ENCODE measurements at places on chromosomes 12 and 14.

DNA sequence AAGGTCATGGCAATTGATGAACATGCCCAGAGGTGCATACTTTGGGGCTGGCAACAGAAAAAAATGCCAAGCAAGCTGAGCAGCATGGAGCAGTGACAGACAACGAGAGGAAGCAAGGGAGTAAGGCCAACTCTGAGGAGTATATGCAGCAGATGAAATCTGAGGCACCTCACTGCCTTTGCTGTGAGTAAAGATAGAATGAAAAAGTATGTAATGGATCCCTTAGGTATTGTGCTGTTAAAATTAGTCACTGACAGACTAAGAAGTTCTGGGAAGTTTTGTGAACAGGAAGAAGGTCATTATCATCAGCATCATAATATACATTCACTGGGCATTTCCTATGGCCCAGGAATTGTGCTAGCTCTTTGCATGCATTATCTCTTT is 269.9 kb downstream of the DUSP6 start:
- DNase-seq = no peak

DNA sequence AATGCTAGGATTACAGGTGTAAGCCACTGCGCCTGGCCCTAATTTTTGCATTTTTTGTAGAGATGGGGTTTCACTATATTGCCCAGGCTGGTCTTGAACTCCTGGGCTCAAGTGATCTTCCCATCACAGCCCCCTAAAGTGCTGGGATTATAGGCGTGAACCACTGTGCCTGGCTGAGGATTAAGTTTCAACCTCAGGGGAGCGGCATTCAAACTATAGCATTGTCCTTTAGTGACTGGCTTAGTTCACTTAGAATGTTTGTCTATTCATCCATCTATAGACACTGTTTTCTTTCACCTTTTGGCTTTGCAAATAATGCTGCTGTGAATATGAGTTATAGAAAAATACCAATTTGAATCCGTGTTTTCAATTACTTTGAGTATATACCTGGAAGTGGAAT is 25.2 kb downstream of the PTPN11 start:
- no peak for DNase-seq

GRCh38 chr14:30153717-30154116 is 226.1 kb upstream of the PRKD1 start:
- DNase-seq = no peak

DNA sequence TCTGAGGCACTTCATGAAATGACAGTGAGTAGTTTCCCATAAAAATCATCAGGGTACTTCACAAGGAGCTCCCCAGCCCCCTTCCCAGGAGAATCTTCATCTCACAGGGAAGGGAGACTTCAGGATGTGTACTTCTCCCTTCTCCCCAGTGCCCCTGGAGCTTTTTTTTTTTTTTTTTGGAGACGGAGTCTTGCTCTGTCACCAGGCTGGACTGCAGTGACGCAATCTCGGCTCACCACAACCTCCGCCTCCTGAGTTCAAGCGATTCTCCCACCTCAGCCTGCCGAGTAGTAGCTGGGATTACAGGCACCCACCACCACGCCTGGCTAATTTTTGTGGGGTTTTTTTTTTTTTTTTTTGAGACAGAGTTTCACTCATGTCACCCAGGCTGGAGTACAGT is 10.4 kb downstream of the ITPK1 start:
- no peak for DNase-seq

GRCh38 chr12:85821759-85822158 is 14.4 kb downstream of the RASSF9 start:
- DNase-seq = no peak

DNA sequence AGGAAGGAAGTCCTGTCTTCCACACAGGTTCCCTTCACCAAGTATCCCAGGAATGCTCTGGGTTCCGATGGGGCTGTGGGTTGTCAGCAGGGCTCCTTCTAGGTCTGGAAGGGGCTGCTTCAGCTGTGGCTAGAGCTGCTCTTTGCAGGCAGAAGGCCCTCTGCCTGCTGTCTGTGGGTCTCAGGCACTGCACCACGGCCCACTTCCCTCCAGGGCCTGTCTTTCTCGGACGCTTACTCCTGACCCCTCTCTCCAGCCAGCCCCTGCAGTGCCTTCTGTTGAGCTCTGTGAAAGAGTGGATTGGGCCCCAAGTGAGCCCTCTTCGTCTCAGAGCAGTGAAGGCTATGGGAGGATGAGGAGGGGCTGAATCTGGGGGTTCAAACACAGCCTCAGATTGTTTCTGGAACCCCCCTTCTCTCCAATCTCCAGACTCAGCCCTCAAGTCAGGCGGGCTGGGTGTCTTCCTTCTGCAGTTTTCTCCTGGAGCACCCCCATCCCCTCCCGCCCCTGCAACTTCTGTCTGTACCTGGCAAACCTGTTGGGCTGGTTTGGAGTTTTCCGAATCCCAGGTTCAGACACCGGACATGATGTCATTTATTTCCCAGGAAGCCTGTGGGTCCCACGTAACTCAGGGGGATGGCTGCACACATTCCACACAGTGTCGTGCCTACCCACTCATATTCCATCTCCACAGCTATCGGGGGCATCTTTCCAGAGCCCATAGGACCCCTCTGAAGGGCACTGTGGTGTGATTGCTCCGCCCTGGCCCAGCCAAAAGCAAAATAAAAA is 24.9 kb upstream of the SPPL3 start:
- DNase-seq = no peak

- DNase-seq = no peak
These were observed 869.2 kb downstream of the TMEM121 start for GRCh38 chr14:106395456-106396050.

GRCh38 chr12:64943686-64944085 is 119.2 kb downstream of the TBC1D30 start:
- no peak for DNase-seq

DNA sequence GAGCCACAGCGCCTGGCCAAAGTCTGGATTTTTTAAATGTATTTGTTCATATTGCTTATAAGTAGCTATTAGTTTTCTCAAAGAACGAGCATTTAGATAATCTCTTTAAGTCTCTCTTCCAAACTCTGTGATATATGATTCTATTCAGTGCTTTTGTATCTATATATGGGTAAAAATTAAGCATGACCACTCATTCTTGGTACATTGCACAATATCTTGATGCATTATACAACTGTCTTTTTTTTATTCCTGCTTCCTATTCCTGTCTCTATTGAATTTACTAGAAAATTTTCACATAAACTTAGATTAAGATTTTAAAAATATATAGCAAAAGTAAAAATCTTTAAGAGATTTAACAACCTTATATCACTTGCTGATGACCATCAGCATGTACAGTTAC is 29.1 kb downstream of the SOCS2 start:
- DNase-seq = no peak

- DNase-seq = no peak
These were observed 41.0 kb downstream of the TFCP2 start for GRCh38 chr12:51131745-51132521.

DNA sequence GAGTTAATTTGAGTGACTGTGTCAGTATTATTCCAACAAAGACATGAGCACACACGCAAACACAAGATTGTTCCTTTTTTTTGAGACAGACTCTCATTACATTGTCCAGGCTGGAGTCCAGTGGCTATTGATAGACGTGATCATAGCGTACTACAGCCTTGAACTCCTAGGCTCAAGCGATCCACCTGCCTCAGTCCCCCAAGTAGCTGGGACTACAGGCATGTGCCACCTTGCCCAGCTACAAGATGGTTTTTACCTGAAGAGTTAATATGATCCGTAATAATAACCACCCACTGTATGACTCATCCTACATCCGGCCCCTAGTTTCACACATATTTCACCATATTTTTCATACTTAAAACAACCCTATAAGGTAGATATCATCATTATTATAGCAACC is 26.8 kb downstream of the BCAT1 start:
- DNase-seq = no peak

DNA sequence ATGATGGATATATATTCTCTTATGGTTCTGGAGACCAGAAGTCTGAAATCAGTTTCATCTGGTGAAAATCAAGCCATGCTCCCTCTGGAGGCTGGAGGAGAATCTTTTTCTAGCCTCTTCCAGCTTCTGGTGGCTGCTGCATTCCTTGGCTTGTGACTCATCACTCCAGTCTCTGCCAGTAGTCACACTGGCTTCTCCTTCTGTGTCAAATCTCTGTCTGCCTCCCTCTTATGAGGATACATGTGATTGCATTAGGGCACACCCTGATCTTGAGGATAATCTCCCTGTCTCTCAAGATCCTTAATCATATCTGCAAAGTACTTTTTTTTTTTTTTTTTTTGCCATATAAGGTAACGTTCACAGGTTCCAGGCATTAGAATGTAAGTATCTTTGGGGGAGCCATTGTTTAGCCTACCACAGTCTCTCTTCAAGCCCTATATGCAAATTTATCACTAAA is 17.7 kb downstream of the DNAL1 start:
- DNase-seq = no peak

GRCh38 chr12:111150360-111150759 is 218.5 kb downstream of the PHETA1 start:
- DNase-seq = no peak

- no peak for DNase-seq
These were observed 107.1 kb downstream of the GPR135 start for GRCh38 chr14:59358102-59358501.

- DNase-seq = no peak
These were observed 71.1 kb downstream of the MIPOL1 start for GRCh38 chr14:37268788-37269187.

DNA sequence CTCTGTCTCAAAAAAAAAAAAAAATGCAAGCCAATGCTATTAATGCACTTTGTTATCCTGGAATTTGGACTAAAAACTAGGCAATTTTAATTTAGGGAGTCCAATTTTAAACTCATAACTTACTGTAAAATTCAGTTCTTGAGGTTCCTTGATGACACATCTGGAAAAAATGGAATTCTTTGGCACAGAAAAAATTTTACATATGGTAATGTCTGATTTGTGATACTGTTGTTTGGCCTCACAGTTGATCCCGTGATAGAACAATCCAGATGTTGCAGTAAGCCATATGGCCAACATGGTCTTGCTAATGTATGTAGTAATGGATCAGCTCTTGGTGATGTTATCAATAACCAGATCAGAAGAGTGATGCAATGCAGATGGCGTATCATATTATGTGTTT is 1089.8 kb downstream of the FLRT2 start:
- no peak for DNase-seq

DNA sequence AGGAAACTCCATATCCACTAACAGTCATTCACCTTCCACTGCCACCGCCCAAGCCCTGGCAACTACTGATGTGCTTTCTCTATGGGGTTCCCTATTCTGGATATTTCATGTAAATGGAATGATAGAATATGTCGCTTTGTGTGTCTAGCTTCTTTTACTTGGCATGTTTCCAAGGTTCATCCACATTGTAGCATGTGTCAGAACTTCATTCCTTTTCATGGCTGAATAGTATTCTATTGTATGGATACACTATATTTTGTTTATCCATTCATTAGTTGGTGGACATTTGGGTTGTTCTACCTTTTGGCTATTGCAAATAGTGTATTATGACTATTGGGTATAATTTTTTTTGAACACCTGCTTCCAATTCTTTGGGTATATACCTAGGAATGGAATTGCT is 8.6 kb downstream of the POU6F1 start:
- DNase-seq = no peak

DNA sequence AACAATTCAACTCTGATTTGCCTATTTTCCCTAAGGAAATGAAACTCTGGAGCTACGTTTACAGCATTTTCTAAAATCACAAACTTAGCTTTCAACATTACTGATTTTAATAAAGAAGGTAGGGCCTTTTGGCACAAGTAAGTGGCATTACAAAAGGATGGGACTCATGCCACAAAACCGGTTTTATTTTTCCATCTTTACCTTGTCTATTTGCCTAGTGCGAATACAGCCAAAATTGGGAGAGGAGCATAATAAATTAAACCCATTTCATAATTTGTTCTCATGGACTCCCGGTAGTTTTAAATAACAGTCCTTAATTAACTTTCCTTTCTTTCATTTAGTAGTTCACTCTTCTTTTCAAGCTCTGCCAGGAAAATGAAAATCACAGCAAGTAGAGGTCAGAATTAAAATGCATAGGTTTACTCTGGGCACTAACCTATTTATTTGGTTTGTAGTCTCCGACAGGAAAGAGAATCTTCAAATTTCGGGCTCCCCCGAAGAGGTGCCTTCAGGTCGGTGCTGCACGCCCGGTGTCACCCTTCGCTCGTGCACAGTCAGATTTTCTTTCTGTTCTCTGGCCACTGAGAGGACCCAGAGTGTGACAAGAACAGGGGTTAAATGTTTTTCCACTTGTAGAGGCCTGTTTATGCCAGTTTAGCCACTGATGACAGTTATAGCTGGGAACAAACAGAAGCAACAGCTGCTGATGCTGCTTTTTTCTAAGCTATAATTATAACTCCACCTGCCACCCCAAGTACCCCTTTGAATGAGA is at the start of gene BEST3:
Gene BEST3, minus strand, starts transcription at position 535 of the 772 bp plus-strand sequence. CDS start 1,505 bp downstream, outside the sequence.
- no peak for DNase-seq

DNA sequence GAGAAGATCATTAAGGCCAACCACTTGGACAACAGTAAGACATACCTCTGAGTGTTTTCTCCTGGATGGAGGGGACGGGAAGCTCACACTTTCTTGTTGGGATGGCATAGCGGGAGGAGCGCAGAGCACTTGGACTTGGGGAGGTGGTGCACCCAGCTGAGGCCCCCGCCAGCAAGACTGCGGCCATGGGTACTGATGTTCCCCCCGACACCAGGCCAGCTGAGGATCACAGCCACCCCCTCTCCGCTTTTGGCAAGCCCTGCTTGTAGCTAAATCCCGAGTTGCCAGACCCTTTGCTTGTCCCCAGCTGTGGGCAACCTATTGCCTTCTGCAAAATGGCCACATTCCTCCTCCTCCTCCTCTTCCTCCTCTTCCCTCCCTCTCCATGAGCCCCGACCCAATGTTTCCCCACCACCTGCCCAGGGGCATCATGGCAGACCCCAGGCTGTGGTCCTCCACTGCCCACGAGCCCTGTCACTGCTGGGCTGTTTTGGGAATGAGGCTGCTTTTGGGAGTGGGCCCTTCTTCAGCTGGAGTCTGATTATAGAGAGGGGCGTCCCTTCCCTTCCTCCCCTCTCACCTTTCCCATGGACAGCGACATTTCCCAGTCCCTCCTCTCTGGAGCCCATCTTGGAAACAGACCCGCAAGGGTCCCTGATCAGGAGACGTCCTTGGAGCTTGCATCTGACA is 62.8 kb downstream of the PRMT8 start:
- no peak for DNase-seq

DNA sequence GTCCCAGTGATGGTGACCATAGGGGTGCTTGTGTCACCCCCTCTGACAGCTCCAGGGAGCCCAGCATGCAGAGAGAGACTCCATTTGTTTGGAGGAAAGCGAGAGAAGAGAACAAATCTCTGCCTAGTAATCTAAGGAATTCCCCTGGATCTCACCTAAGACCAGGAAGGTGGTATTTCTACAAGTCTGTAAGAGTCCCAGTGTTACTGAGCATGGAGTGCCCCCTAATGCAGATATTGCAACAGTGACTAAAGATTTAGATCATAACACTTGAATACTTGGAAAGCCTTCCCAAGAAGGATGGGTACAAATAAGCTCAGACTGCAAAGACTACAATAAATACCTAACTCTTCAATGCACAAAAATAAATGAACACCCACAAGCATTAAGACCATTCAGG is 360.4 kb upstream of the GARIN6 start:
- DNase-seq = no peak

DNA sequence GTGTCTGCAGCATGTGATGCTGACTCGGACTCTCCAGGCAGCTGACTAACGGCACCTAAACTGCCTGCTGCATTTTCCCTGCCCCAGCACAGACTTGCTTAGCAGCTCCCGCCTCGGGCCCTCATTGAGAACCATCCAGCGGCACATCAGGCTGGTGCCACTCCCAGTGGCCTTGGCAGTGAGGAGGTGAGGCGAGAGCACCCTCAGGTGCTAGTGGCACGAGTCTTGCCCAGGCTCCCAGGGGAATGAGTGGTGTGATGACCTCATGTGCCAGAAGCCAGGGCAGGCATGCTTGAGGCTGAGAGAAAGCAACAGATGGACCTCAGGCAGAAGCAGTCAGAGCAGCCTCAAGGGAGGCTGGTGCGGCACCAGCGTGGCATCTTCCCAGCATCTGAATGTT is 60.2 kb downstream of the PRKCH start:
- DNase-seq = no peak

All from activated CD8-positive, alpha-beta memory T cell treated with anti-CD3 and anti-CD28 coated beads, Interleukin-2, amount 50 U/mL, for 48 hours (primary cell).